ENCODE measurements at places on chromosomes 6 and 20. TPM values are rescaled to one million over a fixed set of nuclear protein-coding genes. Genes with fewer than 3 reads are reported as not detected.

Gene SLC17A9
- total RNA-seq: 9.4 TPM

GRCh38 chr6:2817903-2818443, 23.7 kb downstream of the SERPINB1 start:
- DNase-seq: peak; percentile 67

- no peak for DNase-seq
Observed at GRCh38 chr20:33687993-33688937, 2.1 kb upstream of the E2F1 start.

GRCh38 chr20:14334306-14334930, 3.0 kb downstream of the FLRT3 start:
- no peak for DNase-seq

Measured in pulmonary artery endothelial cell (primary cell).